ENCODE measurements at places on chromosomes 7 and 10.

- no peak for DNase-seq
These were observed 20.3 kb upstream of the HGF start for GRCh38 chr7:81790120-81790500.

- no peak for DNase-seq
These were observed 188.7 kb downstream of the ZNF716 start for GRCh38 chr7:57638666-57639065.

GRCh38 chr10:110326351-110327032, 21.8 kb upstream of the SMNDC1 start:
- no peak for DNase-seq

DNA sequence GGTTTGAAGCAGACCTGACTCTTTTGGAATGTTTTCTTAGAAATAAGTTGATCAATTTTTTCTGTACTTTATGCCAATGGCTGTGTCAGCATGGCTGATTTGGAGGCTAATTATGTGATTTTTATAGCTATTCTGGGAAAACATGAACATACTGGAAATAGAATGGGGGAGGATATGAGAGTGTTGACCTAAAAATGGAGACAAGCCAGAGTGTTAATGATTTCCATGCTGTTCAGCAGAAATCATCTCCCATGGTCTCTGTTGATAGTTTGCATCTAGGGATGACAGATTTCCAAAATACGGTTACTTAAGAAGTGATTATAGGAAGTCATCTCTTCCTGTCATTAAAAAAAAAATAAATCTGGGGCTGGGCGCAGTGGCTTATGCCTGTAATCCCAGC, 32.7 kb upstream of the DMTF1 start:
- no peak for DNase-seq

- DNase-seq: no peak
These were observed 30.5 kb downstream of the DCLRE1A start for GRCh38 chr10:113823389-113823788.

GRCh38 chr7:49297958-49298357, 373.6 kb downstream of the CDC14C start:
- DNase-seq: no peak

DNA sequence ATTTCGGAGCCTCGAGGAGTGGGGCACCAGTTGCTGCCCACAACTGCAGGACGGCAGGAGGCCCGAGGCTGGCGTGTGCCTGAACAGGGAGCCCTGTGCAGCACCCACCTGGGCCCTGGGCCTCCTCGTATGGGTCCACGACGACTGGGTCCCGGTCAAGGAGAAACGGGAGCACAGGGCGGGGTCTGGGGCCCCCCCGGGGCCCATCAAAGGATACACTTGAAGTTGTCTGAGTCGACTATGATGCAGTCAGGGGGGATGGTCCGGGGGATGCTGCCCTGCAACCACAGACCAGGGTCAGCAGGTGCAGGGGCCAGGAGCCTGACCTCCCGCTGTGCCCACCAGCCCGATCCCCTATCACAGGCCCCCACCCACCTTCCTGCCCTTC, 28.5 kb upstream of the NKX6-2 start:
- no peak for DNase-seq

DNA sequence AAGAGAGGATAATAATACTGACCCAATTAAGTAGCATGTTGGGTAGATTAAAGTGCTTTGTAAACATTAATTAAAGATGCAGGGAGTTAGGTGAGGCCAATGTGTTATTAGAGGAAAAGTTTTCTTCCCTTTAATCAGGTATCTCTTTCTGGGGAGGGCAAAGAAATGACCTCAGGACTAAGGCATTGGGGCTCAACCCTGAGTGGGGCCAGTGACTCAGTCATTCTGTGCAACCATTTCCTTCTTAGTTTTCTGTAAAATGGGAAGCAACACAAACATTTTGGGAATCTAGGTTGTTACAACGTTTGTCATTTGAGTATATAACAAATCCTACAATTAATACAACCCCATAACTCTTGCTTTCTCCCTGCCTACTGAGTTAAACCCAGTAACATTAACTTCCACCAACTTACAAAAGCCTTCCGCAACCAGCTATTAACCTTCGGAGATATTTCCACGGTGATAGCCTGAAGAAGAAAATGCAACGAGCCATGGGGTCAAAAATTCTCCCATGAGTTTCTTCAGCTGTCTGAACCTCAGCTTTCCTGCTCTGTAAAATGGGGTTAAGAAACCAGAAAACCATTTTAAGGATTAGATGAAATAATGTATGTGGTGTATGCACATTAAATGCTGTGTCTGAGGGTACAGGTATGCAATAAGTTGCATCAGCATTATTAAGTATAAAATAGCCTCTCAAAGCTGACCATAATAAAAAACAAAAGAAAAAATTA, 965 bp upstream of the PROSER2 start:
- DNase-seq: no peak

DNA sequence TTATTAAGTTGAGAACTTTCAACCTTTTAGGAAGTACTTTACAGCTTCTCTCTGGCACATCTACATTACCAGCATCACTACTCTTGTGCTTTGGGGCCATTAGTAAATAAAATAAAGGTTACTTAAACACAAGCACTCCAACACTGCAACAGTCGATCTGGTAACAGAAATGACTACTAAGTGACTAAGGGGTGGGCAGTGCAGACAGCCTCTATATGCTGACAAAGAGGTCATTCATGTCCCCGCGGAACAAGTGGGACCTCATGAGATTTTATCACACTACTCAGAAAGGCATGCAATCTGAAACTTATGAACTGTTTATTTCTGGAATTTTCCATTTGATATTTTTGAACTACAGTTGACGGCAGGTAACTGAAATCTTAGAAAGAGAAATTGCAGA, 111.3 kb upstream of the DNAJB12 start:
- DNase-seq: no peak

- DNase-seq: no peak
These were observed 45.5 kb downstream of the THNSL1 start for GRCh38 chr10:25061711-25062449.

DNA sequence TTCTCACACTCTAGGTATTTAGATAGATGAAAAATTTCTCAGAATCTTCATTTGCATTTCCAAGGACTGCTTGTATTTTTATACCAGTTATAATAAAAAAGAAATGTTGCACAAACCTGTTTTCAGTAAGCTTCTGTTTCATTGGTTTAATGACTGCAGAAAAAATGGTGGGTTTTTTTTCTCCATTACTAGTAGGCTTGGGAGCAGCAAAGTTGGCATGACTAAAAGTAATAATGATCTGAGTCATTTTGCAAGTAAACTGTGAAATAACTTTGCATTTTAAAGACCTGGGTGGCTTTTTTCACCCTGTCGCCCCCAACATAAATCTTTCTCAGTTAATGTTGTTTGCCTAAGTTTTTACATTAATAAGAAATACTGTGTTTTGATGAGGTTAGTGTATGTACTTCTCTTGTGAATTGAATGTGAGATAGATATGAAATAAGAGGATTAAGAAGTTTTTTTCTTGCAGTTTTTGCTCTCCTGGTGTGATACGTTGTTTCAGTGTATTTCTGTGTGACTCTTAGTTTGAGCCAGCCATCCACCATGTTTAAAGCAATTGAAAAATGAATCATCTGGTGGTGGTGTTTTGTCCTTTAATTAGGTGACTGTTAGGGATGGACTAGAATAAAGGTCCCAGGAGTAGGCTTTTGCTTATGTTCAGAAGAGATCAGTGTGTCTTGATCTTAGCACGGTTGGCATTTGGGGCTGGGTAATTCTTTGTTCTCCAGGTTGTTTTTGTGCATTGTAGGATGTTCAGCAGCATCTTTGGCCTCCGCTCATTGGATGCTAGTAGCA, 1.8 kb downstream of the GNAI1 start:
- DNase-seq: no peak

- no peak for DNase-seq
These were observed 73.7 kb upstream of the BAIAP2L1 start for GRCh38 chr7:98474558-98474957.

- no peak for DNase-seq
These were observed 145.1 kb downstream of the CTNNA3 start for GRCh38 chr10:67550838-67551402.

DNA sequence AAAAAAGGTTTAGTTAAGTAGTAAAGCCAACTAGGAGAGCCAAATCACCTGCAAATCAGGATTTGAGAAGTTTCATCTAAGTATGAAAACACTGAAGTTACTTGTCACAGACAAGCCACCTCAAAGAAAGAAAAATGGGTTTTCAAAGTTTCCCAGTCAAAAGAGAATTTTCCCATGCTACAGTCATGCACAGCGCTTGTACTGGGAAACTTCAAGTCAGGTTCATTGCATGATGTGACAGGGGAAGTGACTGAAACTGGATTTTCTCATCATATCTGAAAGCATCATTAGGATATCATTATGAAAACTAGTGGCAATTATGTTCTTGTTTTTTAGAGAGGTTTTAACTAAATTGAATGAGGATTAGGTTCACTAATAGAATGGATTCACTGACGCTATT, 167.0 kb downstream of the SGMS1 start:
- DNase-seq: no peak

DNA sequence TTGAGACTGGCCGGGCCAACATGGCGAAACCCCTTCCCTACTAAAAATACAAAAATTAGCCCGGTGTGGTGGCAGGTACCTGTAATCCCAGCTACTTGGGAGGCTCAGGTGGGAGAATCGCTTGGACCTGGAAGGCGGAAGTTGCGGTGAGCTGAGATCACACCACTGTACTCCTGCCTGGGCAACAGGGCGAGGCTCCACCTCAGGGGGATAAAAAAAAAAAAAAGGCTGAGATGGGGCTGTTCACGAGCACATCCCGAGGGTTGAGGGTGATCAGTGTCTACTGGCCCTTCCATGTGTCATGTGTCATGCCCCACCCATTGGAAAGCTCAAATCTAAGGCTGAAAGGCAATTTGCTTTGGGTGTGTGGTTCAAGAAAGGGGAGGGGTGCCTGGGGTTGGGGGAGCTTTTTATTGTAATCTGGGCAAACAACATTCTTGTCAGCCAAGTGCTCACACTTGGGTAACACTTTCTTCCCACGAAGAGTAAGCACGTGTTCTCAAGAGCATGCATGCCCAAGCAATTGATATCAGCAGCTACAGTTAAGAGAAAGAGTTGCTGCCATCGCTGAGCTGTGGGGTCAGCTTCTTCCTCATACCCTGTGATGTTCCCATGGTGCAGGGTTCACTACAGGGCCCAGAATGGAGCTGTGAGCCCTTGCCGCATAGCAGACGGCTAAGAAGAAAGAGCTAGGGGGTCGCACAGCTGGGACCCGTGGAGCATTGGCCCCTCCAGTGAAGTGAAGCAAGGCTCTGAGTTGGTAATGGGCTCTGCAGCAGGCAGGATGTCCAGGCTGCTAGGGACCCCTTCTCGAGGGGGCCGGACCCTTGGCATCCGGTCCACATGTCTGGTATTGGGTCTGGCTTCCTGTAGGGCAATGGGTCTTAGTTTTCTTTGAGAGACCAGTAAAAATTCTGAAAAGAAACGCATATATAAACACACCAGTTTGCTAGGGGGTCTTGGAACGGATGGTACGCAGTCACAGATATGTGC, 9.9 kb upstream of the ACSL5 start:
- DNase-seq: no peak
